ENCODE measurements at places on chromosomes 5 and 9.

DNA sequence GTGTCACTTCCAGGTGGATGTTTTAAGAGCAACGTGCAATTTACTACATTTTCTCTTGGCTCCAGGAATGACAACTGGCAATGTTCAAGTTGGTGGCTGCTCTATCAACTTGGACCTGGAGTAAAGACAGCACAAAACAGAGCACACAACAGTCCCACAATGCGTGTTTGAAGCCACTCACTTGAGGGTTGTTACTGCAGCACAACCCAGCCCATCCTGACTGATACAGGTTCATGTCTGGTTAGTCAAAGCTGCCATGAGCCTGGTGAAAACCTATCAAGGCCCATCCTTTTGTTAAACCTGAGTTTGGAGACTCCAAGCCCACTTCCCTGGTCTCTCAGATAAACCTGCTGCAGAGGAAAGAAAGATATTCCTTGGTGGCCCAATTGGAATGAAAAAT, 81.1 kb upstream of the LARP1 start:
- no peak for DNase-seq

DNA sequence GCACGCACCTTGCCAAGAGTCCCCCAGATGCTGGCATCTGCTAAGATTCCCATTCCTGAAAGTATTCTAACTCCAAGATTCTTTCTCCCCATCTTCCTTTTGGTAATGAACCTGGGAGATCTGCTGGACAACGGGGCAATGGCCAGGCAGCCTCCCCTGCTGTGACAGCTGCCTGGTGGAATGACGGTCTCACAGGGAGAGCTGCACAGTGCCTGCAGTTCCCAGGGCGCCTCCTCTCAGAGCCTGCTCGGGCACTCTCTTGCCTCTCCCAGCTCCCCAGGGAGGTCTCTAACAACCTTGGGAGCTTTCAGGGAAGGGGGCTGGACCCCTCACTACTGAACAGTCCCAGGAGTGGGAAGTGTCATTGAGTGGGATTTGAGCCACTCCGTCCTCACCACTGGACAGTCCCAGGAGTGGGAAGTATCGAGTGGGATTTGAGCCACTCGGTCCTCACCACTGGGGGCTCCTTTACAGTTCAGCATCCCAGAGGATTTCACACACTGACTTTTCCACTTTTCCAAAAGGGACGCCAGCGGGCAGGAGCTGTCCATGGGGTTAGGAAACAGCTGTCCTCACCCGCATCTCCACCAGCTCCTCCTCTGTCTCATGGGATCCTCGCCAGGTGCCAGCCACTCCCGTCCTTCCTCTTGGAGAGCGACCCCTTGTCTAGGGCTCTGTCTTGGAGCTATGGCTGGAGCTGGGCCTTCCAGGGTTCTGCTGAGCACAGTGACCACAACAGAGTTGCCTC, 65.7 kb downstream of the ADAMTS2 start:
- DNase-seq = no peak

- DNase-seq = no peak
Observed at GRCh38 chr9:100443781-100444768, 17.1 kb downstream of the MSANTD3 start.

DNA sequence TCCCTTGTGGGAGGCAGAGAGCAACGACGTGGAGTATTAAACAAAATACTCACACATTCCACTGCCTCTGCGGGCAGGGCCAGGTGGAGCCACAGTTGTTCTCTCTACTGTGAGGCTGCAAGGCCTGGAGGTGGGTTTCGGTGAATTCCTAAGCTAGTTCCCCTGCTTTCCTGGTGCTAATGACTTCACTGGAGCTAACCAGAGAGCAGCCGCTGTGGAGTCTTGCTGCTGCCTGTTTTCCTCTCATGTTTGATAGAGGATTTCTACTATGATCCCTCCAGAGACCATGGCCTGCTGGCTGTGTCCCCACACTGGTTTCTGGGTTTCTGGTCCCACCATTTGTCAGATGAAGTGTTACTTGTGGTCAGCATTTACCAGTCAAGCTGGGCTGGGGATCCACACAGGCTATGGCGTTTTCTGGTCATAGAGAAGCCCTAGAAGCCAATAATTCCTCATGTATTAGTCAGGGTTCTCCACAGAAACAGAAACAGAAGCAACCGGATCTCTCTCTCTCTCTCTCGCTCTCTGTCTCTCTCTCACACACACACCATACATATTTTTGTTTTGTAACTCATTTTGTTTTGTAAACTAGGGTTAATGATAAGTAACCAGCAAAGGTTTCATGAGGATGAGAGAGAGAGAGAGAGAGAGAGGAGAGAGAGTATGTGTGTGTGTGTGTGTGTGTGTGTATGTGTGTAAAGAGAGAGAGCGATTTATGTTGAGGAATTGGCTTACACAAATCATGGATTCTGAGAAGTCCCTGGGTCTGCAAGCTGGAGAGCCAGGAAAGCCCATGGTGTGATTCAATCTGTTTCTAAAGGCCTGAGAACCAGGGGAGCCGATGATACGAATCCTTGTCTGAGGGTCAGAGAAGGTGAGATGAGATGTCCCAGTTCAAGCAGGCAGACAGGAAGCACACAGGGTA, 403.0 kb downstream of the GADD45G start:
- DNase-seq = no peak

DNA sequence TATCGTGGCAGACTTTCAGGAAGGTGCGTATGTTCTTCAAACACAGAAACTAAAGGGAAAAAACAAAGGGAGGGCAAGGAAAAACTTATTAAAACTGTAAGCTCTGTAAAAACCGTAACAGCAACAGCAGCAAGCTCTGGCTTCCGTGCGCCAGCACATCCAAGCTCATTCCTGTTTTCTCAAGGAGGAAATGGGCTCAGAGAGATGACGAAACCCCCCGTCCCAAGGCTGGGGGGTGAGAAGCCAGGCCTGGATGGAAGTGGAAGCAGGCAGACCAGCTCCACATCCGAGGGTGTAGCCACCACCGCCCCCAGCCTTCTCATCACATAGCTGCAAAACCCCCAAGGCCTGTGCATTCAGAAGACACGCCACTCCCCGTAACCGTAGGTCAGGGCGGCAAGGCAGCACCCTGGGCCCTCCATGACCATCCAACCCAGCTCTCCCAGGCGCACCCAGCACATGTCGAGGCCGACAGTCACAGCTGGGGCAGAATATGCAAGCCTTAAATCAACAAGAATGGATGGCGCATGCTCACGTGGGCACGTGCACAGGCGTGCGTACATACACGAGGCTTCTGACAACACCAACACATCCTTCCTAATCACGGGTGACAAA, 52.8 kb downstream of the VAV2 start:
- no peak for DNase-seq

GRCh38 chr5:81751836-81752643, 1.1 kb upstream of the SSBP2 start:
- no peak for DNase-seq

- DNase-seq = no peak
Observed at GRCh38 chr5:147878066-147878759, at the start of gene SCGB3A2. Gene SCGB3A2, plus strand, starts transcription at chr5:147878711. Its CDS starts 93 bp downstream, at chr5:147878804.

All from activated CD4-positive, alpha-beta memory T cell treated with anti-CD3 and anti-CD28 coated beads for 36 hours (primary cell).